ENCODE measurements at places on chromosomes 5 and 9. TPM values are rescaled to one million over a fixed set of nuclear protein-coding genes. Genes with fewer than 3 reads are reported as not detected.

The STPG3 gene
- total RNA-seq = not detected

The DUSP1 gene
- total RNA-seq = 1,787 TPM

The FGF1 gene
- total RNA-seq = 117 TPM

The GAPT gene
- 2.1 TPM for total RNA-seq

The FCN1 gene
- total RNA-seq = under 0.01 TPM

Data from tibial nerve (tissue), 4 donors.